ENCODE measurements at places on chromosomes 2 and 18.
A peak's percentile ranks its signal among the peaks of the same experiment; 100 is the strongest.

- no peak for DNase-seq
Measured at GRCh38 chr18:10927286-10927992, 221.9 kb downstream of the PIEZO2 start.

- no peak for DNase-seq
Measured at GRCh38 chr2:168183308-168183997, 63.9 kb downstream of the STK39 start.

- DNase-seq: no peak
Measured at GRCh38 chr2:42696987-42697386, 66.9 kb downstream of the OXER1 start.

DNA sequence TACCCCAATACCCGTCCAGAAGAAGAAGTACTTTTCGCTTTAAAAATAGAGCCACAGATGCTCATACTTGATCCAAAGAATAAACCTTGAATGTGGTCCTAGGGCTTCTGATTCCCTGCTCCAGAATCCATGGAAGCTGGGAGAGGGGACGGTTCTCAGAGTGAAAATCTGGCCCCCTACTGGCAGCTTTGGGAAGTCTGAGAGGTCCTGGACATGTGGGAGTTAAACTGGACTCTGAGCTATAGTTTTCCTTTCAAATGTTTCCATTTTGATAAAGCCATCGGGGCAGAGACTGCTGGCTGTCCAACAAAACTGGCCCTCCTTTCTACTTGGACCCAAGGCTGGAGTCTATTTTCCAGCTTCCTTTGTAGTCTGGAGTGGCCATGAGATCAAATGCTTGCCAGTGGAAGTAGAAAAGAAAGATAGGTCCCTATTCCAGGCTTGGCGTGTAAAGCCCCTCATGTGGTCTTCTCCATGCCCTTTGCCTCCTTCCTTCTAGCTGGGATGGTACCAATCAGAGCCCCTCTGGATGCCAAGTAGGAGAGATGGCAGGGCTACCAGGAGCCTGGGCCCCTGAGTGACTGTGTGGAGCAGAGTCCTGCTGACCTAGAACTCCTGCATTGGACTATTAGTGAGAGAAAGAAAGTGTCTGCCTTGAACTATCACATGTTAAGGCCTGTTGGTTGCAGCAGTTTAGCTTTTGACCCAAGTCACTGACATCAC is 37.7 kb upstream of the TBC1D8 start:
- DNase-seq: no peak

DNA sequence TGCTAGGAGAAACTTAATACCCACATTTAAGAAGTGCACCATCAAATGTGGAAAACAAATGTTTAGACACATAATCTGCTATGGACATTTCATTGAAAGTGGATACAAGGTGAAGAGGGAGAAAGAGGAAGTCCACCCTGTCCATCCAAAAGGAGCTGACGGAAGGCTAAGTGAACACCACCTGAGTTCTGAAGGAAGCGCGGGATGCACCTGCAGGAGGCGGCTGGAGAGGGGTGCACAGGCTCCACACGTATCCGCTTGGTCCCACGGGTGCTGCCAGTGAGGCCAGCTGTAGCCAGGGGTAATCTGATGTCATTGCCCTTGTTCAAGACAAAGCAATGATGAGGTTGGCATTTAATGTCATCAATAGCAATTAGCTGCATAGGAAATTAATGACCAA is 75.9 kb upstream of the TMEM18 start:
- DNase-seq: no peak

DNA sequence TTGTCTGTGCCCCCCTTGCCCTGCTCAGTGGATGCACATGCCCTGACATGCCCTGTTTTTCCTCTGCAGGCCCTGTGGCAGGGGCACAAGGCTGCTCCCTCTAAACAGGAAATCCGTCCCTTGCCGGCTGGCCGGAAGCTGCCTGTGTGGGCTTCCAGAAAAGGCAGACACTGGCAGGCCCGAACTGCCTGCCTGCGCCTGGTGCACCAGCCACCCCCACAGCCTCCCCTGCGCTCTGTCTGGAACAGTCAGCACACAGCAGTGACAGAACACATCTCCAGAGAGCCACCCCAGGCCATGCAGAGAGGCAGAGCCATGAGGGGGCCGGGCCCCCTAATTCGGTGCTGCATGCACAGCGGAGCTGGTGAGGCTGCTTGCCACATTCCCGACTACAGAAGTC is 33.5 kb downstream of the LOXHD1 start:
- DNase-seq: peak; percentile 9

GRCh38 chr2:233381638-233381995 is 27.3 kb downstream of the DGKD start:
- DNase-seq: no peak

DNA sequence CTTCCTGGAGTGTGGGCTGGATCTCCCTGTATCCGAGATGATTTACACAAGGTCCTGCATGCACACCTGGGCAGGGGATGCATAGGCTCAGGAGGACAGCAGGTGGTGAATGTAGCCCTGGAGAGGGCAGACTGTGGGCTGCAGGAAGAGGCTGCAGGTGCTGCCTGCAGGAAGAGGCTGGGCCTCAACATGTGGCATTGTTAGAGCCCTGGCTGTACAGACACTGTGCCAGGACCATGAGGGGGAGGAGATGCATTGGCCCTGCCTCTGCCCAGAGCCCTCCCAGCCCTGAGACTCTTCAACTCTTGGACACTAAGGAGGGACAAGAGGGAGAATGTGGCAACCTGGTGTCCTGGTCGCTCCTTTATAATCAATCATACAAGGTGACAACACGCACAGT is 392.8 kb downstream of the TNS1 start:
- DNase-seq: no peak

DNA sequence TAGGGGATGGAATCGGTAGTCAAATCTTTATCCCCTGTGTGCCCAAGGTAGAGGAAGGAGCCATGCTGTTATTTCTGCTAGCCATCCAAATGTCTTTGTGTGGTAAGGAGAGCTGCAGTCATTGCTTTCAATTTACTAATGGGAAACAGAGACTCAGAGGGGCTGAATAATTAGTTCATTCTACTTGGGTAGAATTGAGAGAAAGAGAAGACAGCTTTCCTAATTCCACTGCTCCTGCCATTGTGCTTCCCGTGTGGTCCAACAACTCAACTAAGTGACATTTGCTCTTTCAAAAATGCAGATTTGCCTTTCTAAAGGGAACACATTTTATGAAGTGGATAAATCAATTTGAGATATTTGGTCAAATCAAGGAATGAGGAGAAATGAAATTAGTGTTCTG is 136.1 kb downstream of the AQP4 start:
- DNase-seq: no peak

DNA sequence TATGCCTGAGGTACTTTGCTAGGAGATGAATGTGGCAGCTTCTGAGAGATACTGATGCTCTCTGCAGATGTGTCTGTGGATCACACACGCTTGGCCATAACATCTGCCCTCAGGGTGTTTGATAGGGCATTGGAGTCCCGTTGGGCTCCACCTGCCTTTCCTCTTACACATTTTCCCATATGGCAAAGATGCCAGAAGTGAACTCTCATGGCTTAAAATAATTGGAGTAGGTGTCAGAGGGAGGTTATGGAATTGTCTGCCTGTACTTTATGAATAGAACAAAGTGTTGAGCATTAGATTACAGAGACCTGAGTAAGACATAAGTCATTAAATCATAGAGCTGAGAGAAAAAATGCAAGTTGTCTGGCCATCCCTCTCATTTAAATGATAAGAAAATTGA is 75.3 kb upstream of the PNPT1 start:
- no peak for DNase-seq

GRCh38 chr2:51441786-51442185 is 409.9 kb upstream of the NRXN1 start:
- no peak for DNase-seq

- no peak for DNase-seq
Measured at GRCh38 chr18:36532815-36533214, 235.3 kb downstream of the FHOD3 start.

GRCh38 chr2:36423172-36423571 is 67.6 kb downstream of the CRIM1 start:
- no peak for DNase-seq

DNA sequence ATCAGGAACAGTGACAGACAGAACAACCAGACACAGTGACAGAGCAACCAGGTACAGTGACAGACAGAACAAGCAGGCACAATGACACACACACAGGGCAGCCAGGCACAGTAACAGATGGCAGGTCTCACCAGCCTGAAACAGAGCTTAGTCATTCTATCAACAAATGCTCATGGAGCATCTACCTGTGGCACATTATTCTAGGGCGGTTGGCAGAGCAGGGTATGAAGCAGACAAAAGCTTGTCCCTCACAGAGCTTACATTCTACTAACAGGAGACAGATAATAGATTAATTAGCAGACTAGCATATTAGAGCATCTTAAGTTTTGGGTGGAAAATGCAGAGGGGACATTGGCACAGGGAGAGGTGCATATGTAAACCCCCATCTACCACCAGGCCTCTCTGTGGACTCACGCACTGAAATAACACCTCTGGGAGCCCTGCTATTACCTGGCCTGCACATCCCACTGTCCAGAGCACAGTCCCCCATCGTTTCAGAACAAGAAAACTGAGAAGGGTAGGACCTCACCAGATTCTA is 64.1 kb upstream of the RAB6C start:
- DNase-seq: no peak

DNA sequence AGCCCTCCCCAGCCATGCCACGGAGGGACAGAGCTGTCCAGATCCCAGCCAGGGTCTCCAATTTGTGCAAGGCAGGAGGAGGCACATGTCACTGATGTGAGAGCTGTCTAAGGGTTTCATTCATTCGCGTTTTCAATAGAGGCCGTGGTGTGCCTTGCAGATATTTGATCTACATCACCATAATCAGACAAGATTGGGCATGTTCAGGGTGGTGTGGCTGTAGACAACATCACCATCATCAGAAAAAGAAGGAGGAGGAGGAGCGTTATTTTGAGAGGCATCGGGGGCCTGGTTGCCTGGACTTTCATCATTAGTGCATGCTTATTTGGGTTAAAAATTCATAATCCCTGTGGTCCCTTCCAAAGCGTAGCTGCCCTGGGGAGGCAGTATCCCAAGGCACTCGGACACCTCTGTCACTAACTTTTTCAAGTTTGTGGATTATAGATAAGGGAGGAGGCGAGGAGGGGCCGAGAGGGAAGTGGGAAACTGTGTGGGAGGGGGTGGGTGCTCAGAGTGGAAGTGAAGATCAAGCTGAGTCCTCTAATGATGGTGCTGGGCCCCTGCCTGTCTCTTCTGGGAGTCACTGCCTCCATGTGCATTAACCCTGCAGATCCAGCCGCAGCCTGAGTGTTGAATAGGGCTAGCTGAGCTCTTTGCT is 194.1 kb downstream of the CTIF start:
- DNase-seq: no peak

GRCh38 chr2:9112079-9112721 is 94.4 kb upstream of the ASAP2 start:
- no peak for DNase-seq

- DNase-seq: no peak
Measured at GRCh38 chr2:54680397-54681041, 42.9 kb upstream of the EML6 start.

- DNase-seq: no peak
Measured at GRCh38 chr2:95359031-95359430, 43.5 kb upstream of the FAHD2A start.

- DNase-seq: no peak
Measured at GRCh38 chr18:48545757-48546321, 7.0 kb downstream of the CTIF start.

DNA sequence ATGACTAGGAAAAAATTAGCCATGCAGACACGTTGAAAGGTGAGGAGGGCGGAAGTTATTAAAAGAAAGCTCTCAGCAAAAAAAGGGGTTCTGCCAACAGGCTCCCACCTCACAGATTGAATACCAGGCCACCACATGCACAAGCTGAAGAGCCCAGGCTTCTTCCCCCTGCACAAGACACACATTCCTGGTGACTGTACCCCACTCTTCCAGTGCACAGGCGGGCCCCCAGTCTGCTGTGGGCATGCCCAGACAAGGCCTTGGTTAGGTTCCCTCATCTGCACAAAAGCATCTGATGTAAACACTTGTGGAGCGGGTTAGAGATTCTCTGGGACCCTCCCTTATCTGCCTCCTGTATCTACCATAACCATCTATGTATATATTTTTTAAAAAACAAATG is 81.7 kb downstream of the AGPS start:
- no peak for DNase-seq

DNA sequence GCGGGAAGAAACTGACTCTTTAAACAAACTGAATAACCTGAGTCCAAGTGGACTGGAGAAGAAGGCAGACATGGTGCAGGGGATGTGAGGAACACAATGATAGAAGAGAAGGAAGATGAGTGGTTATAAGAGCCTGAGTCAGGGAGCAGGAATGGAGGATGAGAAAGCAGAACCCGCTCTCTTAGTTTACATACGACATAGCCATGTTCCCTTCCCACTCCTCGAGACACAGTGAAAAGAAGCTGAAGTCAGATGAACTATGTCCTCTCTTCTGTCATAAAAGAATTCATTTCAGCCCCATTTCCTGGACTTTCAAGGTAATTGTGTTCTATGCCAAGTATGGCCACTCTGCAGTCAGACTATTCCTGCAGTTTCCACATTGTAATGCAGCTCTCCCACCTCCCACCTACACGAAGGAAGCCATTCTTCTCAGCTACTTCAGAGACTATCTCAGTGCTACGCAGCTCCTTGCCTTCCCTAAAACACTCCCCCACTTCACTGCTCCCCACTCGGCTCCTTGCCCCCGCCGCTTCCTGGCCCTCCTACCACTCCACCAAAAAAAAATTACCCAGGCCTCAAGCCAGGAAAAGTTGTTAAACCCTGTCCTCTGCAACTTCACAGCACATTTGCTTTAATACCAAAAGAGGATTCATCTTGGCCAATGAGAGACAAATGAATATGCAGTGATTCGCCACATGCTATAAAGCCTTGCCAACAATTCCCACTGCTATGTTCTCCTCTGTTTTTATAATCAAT is 323.4 kb upstream of the EPHA4 start:
- DNase-seq: no peak

GRCh38 chr2:64797881-64798575 is 144.3 kb upstream of the SERTAD2 start:
- no peak for DNase-seq

DNA sequence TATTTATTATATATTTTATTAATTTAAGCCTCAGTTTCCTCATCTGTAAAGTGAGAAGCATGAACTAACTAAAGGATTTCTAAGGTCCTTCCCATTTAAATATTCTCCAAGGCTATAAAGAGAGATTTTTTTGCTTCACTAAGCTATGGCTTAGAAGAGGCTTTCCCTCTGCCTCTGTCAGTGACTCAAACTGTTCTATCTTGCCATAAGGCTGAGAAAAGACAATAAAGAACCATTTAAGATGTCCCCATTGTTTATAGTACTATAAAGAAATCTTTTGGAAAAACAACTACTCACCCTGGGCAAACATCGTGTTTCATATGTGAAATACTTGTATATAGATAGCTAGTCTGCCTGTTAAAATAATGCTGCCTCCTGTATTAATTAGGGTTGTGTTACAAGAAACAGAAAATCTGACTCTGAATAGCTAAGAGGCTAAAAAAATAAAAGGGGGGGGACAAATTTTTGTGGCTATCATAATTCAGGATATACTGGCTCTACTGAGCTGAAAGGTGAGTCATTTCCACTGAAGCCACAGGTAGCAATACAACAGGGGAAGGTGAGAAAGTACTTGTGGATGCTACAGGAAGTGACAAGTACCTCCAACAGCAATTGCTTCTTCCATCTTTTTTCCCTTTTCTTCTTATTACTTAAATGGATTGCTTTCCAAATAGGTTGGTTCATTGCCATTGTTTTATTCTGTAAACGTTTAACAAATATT is 25.4 kb downstream of the EPHA4 start:
- DNase-seq: peak; percentile 56
